ENCODE measurements at places on chromosomes 12 and 14. TPM values are rescaled to one million over a fixed set of nuclear protein-coding genes. Genes with fewer than 3 reads are reported as not detected.

DNA sequence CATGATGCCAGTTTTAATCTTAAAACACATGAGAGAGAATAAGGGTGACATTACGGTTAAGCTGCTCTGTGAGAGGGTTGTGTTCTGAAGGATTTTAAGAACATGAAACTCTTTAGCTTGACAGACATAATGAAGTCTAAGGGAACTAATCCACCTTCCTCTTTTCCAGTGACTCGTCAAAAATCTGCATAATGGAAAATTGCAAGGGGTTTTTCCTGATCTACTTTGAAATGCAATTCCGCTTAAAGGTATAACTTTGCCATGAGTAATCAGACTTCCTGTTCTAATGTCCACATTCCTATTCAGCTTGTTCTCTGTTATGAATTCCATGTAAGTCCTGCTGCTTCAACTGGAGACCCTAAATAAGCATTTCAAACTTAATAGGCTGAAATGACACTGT lies at the start of gene ZNF705A:
Gene ZNF705A, plus strand, starts transcription at position 171 of the 400 bp plus-strand sequence. CDS start 15,611 bp downstream, outside the sequence.
- no peak for DNase-seq
- H3K27ac ChIP-seq = peak within 1 kb of the TSS; percentile 9
- no peak within 1 kb of the TSS for H3K4me3 ChIP-seq
- no peaks in the 10 kb centered on the region for H3K36me3 ChIP-seq

DNA sequence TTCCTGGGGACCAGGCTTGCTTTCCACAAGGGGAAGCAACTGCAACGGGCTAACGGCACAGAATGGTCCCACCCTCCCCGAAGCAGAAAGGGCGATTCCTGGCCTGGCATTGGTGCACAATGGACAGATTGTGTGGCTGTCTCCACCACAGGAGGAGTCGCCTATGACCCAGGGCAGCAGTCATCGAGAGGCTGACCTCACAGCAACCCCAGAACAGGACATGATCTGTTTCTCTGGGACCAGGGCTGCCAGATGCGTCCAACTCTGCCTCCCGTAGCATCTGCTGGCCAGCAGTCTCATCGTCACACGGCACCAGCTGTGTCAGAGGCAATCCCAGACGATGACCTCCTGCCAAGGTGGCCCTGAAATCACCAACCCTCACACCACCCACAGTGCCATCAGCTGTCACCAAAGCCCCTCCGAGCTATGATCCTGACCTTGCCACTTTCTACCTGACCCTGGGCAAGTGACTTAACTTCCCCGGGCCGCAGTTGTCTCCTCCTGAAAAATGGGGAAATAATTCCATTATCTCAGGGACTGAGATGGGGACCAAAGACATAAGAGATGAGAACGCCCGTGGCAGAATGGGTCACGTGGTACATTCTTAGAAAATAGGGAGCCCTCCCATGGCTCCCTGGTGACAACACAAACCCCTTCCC lies 86.7 kb downstream of the CHGA start:
- no peak for DNase-seq
- H3K4me1 ChIP-seq = peaks cover 40% of the 10 kb centered on the region
- H3K27me3 ChIP-seq = no peaks in the 10 kb centered on the region
- no peaks in the 10 kb centered on the region for H3K36me3 ChIP-seq

The LRRIQ1 gene
- total RNA-seq = 0.42 TPM

- H3K4me3 ChIP-seq = no peak overlapping the region
- H3K4me1 ChIP-seq = no peaks in the 10 kb centered on the region
- DNase-seq = no peak
- H3K27me3 ChIP-seq = no peaks in the 10 kb centered on the region
Observed at GRCh38 chr14:28143316-28143715, 623.3 kb upstream of the FOXG1 start.

GRCh38 chr12:124599074-124599999 lies 31.9 kb upstream of the NCOR2 start:
- no peaks in the 10 kb centered on the region for H3K4me1 ChIP-seq
- no peak overlapping the region for H3K4me3 ChIP-seq
- no peaks in the 10 kb centered on the region for H3K36me3 ChIP-seq
- H3K27me3 ChIP-seq = no peaks in the 10 kb centered on the region
- no peak overlapping the region for H3K27ac ChIP-seq

The TGM1 gene
- total RNA-seq = 0.21 TPM

GRCh38 chr12:77531912-77532311 lies 298.8 kb upstream of the NAV3 start:
- DNase-seq = no peak
- H3K27me3 ChIP-seq = no peaks in the 10 kb centered on the region
- no peaks in the 10 kb centered on the region for H3K4me1 ChIP-seq
- H3K27ac ChIP-seq = no peak overlapping the region
- H3K36me3 ChIP-seq = no peaks in the 10 kb centered on the region

GRCh38 chr14:71610797-71611196 lies 321.4 kb upstream of the RGS6 start:
- H3K27me3 ChIP-seq = no peaks in the 10 kb centered on the region
- H3K27ac ChIP-seq = no peak overlapping the region
- no peaks in the 10 kb centered on the region for H3K36me3 ChIP-seq
- no peak for DNase-seq

The AMDHD1 gene
- total RNA-seq = not detected

The HPD gene
- 6.8 TPM for total RNA-seq

The TAS2R14 gene
- total RNA-seq = 1.9 TPM

- H3K4me3 ChIP-seq = no peak overlapping the region
- no peaks in the 10 kb centered on the region for H3K27me3 ChIP-seq
- no peak overlapping the region for H3K27ac ChIP-seq
- no peaks in the 10 kb centered on the region for H3K4me1 ChIP-seq
- H3K36me3 ChIP-seq = no peaks in the 10 kb centered on the region
- DNase-seq = no peak
Observed at GRCh38 chr12:73833746-73834145, 703.9 kb upstream of the ATXN7L3B start.

The TTC8 gene
- total RNA-seq = 20.8 TPM

- DNase-seq = no peak
- no peaks in the 10 kb centered on the region for H3K4me1 ChIP-seq
- H3K27me3 ChIP-seq = no peaks in the 10 kb centered on the region
- no peaks in the 10 kb centered on the region for H3K36me3 ChIP-seq
- no peak overlapping the region for H3K27ac ChIP-seq
Observed at GRCh38 chr12:101107032-101107763, 102.8 kb downstream of the SLC5A8 start.

- no peak overlapping the region for H3K4me3 ChIP-seq
- H3K27ac ChIP-seq = peak overlapping the region; percentile 3
- no peak for DNase-seq
Observed at GRCh38 chr14:61573321-61573720, 122.0 kb upstream of the HIF1A start.

- H3K27me3 ChIP-seq = no peaks in the 10 kb centered on the region
- H3K27ac ChIP-seq = no peak overlapping the region
- no peak overlapping the region for H3K4me3 ChIP-seq
- no peaks in the 10 kb centered on the region for H3K4me1 ChIP-seq
- no peaks in the 10 kb centered on the region for H3K36me3 ChIP-seq
- DNase-seq = no peak
Observed at GRCh38 chr12:3266638-3267037, 189.5 kb downstream of the TSPAN9 start.

DNA sequence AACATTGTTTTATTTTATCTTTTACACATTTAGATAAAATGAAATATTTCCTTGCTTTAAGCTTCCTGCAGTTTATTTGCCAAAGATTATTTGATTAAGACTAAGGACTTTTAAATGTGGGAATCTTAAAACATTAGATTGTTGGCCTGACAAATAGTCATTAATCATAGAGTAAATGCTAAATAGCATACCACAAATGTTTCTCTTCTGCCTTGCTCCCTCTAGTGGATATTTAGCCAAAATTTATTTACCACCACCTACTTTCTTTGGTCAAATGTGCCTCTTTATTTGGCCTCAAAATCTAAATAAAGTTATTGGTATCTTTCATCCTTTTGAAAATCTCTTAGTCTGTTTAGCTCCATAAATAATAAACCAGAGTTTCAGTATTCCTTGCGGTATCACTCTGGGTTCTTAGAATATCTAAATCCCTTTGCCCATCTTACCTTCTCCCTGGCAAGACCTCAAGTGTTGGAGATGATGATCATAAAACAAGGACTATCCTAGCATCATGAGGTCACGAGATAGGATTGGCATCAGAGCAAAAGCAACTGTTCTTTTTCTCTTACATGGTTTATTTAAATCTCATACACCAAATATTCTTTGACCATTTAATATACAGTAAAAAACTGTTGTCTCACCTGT lies 150.6 kb upstream of the AEBP2 start:
- peaks cover 11% of the 10 kb centered on the region for H3K4me1 ChIP-seq
- no peaks in the 10 kb centered on the region for H3K36me3 ChIP-seq
- H3K4me3 ChIP-seq = no peak overlapping the region
- no peaks in the 10 kb centered on the region for H3K27me3 ChIP-seq
- no peak for DNase-seq
- H3K27ac ChIP-seq = no peak overlapping the region

GRCh38 chr12:3795492-3796133 lies 42.7 kb upstream of the CRACR2A start:
- DNase-seq = no peak
- H3K36me3 ChIP-seq = no peaks in the 10 kb centered on the region
- H3K4me3 ChIP-seq = no peak overlapping the region
- H3K4me1 ChIP-seq = no peaks in the 10 kb centered on the region
- no peak overlapping the region for H3K27ac ChIP-seq

DNA sequence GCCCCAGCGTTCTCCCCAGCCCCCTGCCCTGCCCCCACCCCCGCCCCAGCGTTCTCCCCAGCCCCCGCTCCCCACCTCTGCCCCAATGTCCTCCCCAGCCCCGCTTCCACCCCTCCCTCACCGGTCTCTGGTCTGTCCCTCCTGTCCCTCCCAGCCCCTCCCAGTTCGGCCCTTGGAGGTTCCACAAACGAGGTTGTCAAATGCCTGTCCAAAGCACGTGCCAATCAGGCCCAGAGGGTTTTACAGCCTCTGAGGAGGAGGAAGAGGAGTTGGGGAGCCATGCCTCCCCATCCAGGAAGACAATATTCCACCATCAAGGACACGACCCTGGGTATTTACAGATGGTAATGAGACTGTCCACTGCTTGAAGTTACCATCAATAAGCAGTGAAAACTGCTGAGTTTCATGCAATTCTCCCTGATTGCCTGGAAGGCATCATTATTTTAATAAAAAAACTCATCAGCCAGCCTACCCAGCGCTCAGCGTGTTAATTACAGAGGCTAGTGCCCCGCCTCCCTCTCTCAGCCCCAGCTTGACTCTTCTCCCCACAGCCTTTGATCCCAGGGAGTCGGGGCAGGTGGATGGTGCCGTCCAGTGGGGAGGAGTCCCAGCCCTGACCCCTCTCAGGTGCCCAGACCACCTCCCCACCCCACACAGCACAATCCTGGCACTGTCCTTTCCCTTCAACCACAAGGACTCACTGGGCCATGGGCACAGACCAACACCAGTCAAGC lies 30.6 kb upstream of the C14orf180 start:
- no peaks in the 10 kb centered on the region for H3K27me3 ChIP-seq
- H3K27ac ChIP-seq = no peak overlapping the region
- no peaks in the 10 kb centered on the region for H3K36me3 ChIP-seq
- DNase-seq = no peak
- H3K4me1 ChIP-seq = no peaks in the 10 kb centered on the region

GRCh38 chr12:21478756-21479455 lies 22.5 kb downstream of the RECQL start:
- no peak overlapping the region for H3K27ac ChIP-seq
- H3K4me1 ChIP-seq = no peaks in the 10 kb centered on the region
- H3K36me3 ChIP-seq = peaks cover 36% of the 10 kb centered on the region
- no peak overlapping the region for H3K4me3 ChIP-seq
- no peaks in the 10 kb centered on the region for H3K27me3 ChIP-seq
- DNase-seq = no peak

DNA sequence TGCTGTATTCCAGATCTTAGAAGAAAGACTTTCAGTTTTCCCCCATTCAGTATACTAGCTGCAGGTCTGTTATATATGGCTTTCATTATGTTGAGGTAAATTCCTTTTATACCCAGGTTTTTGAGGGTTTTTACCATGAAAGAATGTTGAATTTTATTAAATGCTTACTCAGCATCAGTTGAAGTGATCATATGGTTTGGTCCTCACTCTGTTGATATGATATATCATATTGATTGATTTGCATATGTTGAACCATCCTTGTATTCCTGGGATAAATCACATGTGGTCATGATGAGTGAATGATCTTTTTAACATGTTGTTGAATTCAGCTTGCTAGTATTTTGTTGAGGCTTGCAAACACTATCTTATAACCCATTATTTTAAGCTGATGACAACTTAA lies 96.7 kb downstream of the TRMT5 start:
- H3K36me3 ChIP-seq = no peaks in the 10 kb centered on the region
- no peaks in the 10 kb centered on the region for H3K27me3 ChIP-seq
- DNase-seq = no peak
- H3K4me1 ChIP-seq = no peaks in the 10 kb centered on the region

DNA sequence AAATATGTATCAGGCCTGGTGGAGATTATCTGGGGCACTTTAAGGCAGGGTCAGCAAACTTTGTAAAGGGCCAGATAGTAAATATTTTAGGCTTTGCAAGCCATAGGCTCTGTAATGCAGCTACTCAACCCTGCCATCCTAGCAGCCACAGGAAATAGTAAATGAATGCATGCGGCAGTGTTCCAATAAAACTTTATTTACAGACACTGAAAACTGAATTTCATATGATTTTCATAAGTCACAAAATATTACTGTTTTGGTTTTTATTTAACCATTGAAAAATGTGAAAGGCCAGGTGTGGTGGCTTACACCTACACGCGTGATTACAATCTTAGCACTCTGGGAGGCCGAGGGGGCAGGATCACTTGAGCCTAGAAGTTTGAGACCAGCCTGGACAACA lies 3.2 kb upstream of the CAMKK2 start:
- H3K27ac ChIP-seq = no peak overlapping the region
- no peak overlapping the region for H3K4me3 ChIP-seq
- H3K4me1 ChIP-seq = peaks cover 14% of the 10 kb centered on the region
- no peaks in the 10 kb centered on the region for H3K36me3 ChIP-seq
- no peaks in the 10 kb centered on the region for H3K27me3 ChIP-seq

The RFX4 gene
- not detected for total RNA-seq

DNA sequence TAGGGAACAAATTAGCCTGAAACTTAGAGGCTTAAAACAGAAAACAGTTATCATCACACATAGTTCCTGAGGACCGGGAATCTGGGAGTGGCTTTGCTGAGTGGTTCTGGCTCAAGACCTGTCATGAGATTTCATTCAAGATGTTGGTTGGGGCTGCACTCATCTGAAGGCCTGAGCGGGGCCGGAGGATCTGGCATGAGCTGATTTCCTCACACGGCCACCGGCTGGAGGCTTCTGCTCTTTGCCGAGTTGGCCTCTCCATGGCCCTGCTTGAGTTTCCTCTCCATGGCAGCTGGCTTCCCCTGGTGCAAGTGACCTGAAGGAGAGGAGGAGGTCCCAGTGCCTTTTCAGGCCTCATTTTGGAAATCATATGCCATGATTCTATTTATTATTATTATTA lies 128.1 kb downstream of the PAPOLA start:
- no peak overlapping the region for H3K4me3 ChIP-seq
- H3K36me3 ChIP-seq = no peaks in the 10 kb centered on the region
- no peaks in the 10 kb centered on the region for H3K4me1 ChIP-seq
- H3K27ac ChIP-seq = no peak overlapping the region
- no peaks in the 10 kb centered on the region for H3K27me3 ChIP-seq

DNA sequence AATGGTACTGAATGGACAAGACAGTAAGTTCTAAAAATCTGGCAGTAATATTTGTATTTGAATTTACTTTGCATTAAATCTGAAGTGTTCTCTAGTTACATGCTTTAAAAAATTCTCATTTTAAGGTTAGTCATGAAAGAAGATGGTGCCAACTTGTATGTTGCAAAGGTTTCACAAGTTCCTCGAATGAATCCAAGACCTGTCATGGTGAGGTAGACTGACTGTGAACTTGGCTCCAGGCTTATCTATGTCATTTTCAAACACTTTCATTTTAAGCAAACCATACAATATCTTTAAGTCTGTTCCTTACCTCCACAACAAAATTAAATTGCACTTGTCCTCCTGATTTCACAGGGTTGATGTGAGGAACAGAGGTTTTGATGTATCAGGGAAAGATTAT lies 23.4 kb downstream of the CLEC2D start:
- peaks cover 30% of the 10 kb centered on the region for H3K36me3 ChIP-seq
- no peak overlapping the region for H3K4me3 ChIP-seq
- no peak for DNase-seq
- H3K27ac ChIP-seq = no peak overlapping the region
